AG04449 (cell line): ENCODE measurements at places on chromosomes 4 and X.

DNA sequence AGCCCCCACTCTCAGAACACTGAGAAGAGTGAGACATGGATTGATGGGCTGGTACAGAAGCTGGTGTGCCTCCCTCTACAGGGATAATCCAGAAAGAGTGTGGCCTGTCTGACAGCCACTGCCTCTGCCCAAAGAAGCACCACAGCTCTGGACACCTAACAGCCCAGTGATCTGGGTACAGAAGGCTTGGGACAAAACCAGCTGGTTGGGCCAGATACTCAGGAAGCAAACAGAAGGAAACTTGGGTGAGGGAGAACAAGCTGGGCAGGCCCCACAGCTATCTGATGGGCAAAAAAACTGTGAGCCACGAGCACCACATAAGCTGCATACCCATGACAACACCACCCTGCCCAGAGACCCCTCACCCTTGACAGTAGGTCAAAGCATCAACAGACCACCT, 46.9 kb downstream of the TMPRSS11F start:
- no peak for DNase-seq

DNA sequence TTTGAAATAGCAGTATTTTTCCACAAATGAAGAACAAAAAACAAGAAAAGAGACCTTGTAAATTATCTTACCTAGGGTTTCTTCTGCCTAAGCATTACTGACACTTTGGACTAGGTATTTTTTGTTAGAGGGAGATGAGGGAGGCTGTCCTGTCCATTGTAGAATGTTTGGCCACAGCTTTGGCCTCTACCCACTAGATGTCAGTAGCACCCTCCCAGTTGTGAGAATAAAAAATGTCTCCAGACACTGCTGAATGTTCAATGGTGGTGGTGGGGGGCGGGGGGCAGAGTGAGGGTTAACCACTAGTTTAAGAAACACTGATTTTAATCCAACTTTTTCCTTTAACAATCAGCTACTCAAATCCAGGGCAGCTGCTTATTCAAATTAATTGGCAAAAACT, 25.8 kb downstream of the OTUD4 start:
- DNase-seq, result no peak

- no peak for DNase-seq
Observed at GRCh38 chrX:106286053-106286650, 118.0 kb downstream of the PWWP3B start.

DNA sequence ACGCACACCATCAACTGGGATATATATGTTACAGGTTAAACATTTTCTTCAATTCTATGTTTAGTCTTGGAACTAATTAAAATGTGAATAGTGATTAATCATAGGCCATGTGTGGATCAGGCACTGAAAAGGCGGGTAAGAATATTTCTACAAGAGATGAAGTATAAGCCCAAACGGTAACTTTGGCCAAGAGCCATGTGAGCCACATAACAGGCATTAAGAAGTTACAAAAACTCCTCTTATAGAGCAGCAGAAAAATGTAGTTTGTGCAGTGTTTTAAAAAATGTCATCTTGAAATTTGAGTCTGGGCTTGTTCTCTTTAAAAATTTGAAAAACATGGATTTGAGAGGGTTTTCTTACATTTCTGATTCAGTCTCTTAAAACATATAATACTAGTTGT, 521.8 kb upstream of the DIPK2B start:
- no peak for DNase-seq

DNA sequence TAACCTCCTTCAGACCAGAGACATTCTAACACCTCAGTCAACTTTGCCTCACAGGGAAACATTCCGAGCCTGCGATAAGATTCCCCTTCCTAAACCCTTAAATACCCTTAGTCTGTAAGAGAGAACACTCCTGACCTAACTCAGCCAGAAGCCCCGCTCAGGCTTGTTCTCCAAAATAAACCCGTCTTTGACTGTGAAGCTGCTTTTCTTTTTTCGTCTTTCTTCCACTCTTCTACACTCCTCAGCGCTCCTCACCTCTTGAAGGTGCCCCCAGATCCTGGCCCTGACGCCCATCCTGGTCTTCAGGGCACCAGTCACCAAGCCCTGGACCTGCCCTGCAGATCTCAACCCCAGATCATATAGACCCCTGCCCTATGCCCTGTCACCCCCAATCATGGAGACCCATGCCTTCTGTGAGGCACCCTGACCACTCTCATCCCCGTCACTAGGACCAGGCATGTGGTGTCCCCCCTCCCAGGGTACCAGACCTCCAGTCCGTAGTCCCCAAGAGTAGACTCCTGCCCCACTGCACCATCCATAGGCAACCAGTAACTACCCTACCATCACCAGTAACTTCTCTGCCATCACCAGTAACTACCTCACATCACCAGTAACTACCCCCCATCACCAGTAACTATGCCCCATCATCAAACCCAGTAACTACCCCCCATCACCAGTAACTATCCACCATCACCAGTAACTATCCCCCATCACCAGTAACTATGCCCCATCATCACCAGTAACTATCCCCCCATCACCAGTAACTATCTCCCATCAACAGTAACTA, 3.5 kb downstream of the ASMTL start:
- DNase-seq, result no peak

DNA sequence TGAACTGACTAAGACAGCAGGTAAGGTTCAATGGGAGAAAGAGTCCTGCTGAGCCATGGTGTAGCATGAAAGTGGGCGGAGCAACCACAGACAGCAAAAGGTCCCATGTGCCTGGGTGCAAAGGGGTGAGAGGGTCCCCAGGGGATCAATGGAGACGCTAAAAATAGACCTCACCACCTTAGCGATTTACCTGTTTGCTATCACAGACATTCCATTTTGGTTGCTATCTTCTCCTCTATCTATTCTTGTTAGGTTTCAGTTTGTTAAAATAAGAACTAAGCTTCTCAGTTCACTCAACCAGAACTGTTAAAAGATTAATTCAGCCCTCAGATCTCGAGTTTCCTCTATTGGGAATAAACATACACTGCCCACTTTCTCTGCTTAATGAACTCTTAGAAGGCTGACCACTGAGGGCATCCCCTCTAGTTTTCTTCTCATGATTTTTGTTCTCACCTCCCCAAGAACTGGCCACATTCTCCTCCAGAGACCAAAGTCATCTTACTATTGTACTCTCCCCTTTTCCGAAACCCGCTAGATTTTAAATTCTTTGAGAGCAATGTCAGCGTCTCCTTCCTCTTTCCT, 136.7 kb downstream of the PARM1 start:
- DNase-seq, result no peak

DNA sequence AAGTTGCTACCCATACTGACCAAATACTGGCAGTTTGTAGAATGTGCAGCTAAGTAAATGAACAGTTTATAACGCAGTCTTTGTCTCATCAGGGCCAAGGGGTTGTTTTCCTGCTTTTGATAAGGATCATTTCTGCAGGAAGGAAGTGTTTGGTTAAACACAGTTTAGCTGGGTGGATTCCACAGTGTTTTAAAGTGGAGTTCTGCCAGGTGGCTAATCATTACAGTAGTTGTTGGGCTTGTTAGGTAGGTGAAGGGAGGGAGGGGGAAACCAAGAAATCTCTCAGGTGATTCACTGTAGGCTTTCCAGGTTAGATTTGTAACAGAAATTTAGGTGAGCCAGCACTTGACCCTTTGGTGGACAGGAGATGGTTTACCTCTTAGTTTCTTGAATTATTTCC, 58.1 kb downstream of the FNIP2 start:
- DNase-seq, result no peak

- DNase-seq, result no peak
Observed at GRCh38 chrX:28649541-28649940, 62.3 kb downstream of the IL1RAPL1 start.

- no peak for DNase-seq
Observed at GRCh38 chr4:94766856-94767255, 9.1 kb downstream of the BMPR1B start.

GRCh38 chr4:174404677-174405076, 117.6 kb downstream of the HPGD start:
- DNase-seq, result no peak

GRCh38 chr4:154332681-154333421, 158.7 kb downstream of the DCHS2 start:
- DNase-seq, result no peak

DNA sequence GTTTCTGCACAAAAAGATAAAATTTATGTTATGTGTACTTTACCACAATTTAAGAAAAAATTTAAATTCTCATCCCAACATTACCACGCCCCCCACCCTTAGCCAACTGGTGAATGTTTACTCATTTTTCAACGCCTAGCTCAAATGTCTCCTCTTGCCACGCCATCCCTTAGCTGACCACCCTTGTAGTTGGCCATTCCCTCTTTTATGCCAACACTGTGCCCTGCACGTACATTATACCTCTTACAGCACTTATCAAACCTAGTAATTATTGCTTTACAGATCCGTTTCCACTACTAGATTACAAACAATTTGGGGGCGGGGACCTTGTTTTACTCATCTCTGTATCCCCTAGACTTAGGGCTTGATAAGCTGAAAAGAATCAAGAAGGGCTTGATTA, 644 bp downstream of the ERCC6L start:
- DNase-seq, result no peak

- DNase-seq, result no peak
Observed at GRCh38 chr4:24419181-24420034, 164.9 kb downstream of the DHX15 start.

GRCh38 chr4:147994076-147994475, 262.2 kb downstream of the ARHGAP10 start:
- DNase-seq, result peak; percentile 36

- no peak for DNase-seq
Observed at GRCh38 chr4:23169608-23170311, 477.0 kb downstream of the GBA3 start.

DNA sequence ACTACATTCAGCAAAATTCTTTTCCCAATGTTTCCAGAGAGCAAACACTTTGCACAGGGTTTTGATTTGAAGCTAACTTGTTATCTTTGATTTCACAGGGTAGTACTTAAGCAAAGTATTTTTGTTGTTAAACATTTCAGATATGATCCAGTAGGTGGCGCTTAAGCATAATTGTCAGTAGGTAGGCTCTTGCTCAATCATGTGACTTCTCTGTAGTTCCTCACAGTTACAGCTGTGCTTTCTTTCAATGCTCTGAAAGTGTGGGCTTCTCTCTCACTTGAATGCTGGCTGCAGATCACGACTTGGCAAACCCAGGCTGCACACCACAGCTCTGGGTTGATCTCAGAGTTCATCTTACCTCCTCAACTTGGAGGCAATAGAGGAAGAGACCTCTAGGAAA, 1016.5 kb downstream of the SH3BGRL start:
- DNase-seq, result no peak

GRCh38 chr4:162485486-162485885, 321.7 kb upstream of the FSTL5 start:
- DNase-seq, result no peak

GRCh38 chr4:137668885-137669545, 136.7 kb upstream of the PCDH18 start:
- DNase-seq, result no peak

DNA sequence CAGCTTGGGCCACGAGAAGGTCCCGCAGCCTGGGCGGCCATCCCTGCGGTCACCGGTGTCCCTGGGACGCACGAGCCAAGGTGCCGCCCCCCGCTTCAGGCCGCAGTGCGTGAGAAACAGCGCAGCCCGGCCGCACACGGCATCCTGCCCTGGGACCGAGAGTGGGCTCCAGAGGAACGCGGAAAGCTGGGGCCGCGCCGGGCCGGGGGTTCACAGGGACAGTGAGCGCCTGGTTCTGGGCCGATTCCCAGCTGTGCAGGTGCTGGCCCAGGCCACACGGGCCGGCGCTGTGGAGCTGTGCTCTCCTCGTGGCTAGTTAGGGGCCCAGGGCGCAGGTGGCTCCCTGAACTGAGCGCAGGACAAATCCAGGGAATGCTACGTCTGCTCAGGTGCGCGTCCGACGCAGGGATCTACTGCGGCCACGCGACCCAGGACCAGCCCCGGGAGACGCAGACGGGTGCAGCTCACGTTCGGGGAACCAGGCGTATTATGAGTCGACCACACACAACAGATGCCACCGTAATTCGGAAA, 25.8 kb upstream of the GTPBP6 start:
- no peak for DNase-seq

GRCh38 chr4:80461412-80461811, 125.9 kb downstream of the CFAP299 start:
- no peak for DNase-seq

GRCh38 chrX:107707866-107708265, 67.7 kb downstream of the TSC22D3 start:
- no peak for DNase-seq

DNA sequence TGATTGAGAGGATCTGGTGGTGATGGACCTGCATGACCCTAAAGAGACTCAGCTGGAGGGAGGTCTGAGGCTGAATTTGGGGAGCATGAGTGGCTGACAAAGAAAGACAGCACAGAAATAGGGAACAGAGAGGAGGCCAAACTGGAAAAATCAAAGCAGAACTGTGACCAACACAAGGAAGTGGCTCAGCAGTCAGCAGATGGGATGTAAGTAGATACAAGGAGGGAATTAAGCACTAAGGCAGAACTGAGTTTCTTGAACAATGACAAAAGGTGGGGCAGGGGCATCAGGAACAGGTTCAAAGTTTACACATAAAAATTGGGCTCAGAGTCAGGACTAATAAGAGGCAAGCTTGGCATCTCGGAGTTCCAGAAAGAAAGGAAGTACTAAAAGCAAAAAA, 144.3 kb upstream of the KLF3 start:
- no peak for DNase-seq

- no peak for DNase-seq
Observed at GRCh38 chrX:13692771-13693231, 3.9 kb downstream of the RAB9A start.

GRCh38 chr4:98262431-98262830, 1.2 kb downstream of the RAP1GDS1 start:
- DNase-seq, result no peak

GRCh38 chr4:113404841-113405240, 355.4 kb downstream of the ANK2 start:
- DNase-seq, result no peak

- DNase-seq, result no peak
Observed at GRCh38 chr4:74032064-74032463, 6.4 kb downstream of the CXCL3 start.

DNA sequence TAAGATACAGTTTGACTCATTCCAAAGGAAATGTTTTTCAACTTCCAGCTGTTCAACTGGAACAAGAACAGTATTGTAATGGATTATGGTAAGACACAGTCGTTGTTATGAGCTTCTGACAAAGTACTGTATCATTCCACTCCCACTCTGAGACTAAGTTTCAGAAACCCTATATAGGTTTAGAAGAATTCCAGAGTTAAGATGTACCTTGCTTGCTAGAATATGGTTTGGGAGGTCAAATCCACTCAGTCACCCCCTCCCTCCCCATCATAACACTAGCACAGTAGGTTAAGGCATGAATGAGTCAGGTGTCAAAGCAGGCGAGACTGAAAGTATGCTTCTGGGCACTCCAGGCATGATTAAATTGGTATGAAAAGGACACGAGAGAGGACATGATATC, 339.7 kb downstream of the DMD start:
- DNase-seq, result no peak

- no peak for DNase-seq
Observed at GRCh38 chr4:15794905-15795304, 16.8 kb downstream of the CD38 start.

DNA sequence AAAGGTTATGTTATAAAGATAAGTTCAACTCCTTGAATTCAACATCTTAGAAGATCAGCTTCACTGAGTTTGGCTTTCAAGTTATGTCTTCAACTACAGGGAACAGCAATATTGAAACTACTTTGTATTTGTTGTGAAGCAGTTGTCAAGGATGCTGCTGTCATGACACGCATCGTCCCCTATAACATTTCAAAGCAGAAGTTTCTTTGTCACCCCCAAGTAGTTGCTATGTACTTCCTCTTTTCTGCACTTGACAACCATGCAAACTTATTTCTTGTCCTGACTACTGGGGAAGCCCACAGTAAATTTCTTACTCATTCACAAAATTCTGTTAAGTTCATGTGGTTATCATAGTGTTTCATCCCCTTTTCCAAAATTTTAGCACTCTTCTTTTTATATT, 14.3 kb downstream of the ANTXR2 start:
- DNase-seq, result no peak
